ENCODE measurements at places on chromosomes 5 and 9.

- DNase-seq, result no peak
These were observed 57.7 kb downstream of the FGF18 start for GRCh38 chr5:171477101-171477500.

GRCh38 chr9:114392749-114393112 lies 4.9 kb upstream of the AKNA start:
- no peak for DNase-seq

- DNase-seq, result no peak
These were observed 179.5 kb downstream of the ARHGEF28 start for GRCh38 chr5:73805449-73805848.

GRCh38 chr5:68246802-68247201 lies 31.2 kb downstream of the PIK3R1 start:
- no peak for DNase-seq

- DNase-seq, result no peak
These were observed 24.9 kb upstream of the CCDC112 start for GRCh38 chr5:115321309-115321708.

DNA sequence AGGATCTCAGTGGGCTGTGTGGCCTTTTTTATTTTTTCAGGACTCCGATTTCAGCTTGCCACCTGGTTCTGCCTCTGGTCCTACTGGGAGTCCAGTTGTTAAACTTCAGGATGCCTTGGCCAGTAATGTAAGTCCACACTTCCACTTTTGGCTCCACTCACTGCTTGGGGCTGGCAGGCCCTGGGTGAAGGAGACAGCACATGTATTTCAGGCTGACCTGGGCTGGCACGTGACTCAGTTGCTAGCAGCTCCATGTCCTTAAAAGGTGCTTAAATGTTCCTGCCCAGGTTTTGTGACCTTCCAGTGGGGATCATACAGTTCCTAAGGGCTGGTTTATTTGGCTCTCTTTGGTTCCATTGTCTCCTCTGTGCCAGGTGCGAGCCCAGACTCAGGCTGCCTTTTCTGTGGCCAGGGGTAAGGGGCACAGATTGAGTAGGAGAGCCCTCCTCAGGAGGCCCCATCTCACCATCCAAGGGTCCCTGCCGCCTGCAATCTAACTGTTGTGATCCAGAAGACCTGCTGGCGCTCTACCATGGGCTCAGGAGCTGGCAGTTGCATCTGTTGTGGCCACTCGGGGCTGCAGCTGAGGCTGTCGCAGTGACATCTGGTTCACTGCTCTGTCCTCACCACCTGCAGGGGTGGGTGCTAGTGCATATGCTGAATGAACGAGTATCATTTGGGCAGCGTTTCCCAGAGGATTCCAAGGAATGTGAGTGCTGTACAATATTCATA lies 19.2 kb upstream of the POMT1 start:
- DNase-seq, result no peak

DNA sequence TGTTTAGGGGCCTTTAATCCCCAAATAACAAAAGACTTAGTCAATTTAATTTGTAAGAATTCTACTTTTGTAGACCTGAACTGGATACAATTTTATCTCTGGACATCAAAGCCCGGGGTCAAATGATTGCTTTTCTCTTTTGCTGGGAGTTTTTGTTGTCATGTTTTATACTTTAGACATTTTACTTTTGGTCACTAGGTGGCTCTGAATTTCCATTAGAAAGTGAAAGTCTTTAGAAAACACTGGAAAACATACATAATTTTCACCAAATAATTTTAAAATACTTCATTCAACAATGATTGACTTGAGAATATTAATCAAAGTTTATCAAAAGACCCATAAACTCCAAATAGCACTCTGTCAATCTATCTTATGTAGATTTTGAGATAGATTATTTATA lies 2.8 kb upstream of the PCA3 start:
- no peak for DNase-seq

DNA sequence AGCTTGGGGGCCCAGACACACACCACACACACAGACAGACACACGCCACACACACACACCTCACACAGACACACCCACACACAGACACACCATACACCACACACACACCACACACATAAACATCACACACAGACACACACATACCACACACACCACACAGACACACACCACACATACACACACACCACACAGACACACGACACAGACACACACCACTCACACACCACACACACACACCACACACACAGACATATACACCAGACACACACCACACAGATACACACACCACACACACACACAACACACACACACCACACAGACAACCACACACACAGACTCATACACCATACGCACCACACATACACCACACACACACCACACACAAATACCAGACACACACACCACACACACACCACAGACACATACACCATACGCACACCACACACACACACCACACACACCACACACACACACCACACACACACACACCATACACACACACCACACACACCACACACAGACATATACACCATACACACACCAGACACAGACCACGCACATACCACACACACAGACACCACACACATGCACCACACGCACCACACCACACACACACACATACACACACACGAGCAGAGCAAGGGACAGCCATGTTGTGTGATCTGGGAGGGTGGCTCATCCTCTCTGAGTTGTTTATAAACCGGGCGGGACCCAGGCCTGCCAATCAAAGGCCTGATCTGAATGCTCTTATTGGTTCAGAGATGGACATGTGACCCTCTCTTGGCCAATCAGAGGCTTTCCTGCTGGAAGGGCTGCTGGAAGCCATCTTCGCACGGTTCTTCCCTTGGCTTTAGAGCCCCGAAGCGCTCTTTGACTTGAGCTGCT lies 148.3 kb downstream of the GAPVD1 start:
- DNase-seq, result no peak

DNA sequence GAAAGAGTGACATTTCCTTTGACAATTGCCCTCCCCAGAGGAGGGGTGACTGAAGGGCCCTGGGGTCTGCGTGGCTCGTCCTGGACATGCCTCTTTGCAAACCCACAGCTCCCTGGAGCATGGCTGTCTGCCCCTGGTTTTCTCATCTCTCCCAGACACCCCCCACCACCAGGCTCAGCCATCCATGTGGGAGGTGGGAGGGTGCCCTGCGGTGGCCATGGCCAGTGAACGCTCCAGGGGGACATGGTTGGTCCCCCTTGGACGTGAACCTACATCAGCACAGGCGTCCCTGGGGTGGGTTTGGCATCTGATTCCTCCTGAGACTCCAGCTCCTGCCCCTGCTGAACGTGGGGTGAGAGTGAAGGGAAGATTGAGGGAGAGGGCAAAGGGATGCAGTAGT lies 67.7 kb upstream of the LMX1B start:
- DNase-seq, result no peak

DNA sequence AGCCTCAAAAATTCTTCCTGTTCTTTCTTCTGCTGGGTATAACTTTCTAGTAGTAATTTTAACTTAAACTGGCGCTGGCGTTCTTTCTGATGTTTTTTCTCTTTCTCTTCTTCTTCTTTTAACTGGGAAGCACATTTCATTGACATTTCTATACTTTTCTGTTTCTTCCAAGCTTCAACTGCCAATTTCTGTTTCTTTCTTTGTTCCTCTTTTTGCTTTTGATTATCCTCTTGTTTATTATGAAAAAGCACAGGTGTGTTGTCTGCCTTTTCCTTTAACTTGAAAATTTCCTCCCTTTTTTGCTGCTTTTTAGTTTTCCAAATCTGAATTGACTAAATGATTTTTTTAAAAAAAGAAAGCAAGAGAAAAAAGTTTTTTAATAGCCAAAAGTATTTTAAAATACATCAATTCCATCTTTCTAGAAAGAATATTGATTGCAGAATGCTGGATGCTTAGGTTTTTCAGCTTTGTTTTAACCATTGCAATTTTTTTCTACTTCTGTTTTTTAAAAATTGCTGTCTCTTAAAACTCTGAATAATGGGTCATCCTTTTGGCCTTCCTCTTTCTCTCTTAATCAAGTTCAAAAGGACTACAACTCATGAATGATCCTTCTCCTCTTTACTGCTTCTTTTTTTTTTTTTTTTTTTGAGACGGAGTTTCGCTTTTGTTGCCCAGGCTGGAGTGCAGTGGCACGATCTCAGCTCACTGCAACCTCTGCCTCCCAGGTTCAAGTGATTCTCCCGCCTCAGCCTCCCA lies 8.8 kb upstream of the PGGT1B start:
- no peak for DNase-seq

DNA sequence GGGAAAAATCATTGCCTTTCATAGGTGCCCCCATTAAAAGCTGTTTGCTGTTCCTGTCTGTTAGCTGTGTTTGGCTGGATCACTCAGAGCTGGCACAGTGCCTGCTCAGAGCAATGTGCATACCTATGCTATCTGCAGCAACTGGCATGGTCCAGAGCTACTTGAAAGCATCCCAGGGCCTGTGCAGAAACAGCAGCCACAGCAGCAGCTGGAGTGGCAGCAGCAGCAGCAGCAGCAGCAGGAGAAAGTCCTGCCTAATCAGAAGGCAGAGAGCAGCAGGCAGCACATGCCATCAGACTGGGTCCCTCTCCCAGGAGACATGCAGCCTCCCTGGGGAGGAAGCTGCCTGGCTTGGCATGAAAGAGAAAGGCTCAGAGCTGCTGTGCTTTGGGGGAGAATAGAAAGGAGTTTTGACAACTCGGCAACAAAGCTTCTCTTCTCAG lies 243.8 kb upstream of the WWC1 start:
- DNase-seq, result no peak

Measured in activated naive CD4-positive, alpha-beta T cell (primary cell).